Lung (tissue), 17 donors: ENCODE measurements at places on chromosomes 2 and 18.

DNA sequence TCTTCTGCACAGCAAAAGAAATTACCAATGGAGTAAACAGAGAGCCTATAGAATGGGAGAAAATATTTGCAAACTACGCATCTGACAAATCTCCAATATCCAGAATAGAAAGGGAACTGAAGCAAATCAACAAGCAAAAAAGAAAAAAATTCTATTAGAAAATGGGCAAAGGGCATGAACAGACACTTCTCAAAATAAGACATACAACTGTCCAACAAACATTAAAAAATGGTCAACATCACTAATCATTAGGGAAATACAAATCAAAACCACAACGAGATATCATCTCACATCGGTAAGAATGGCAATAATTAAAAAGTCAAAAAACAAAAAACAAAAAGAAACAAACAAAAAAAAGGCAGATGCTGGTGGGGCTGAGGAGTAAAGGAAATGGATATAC lies 356.4 kb downstream of the ADCYAP1 start:
- no peak overlapping the region for H3K27ac ChIP-seq
- no peak for DNase-seq
- no peaks in the 10 kb centered on the region for H3K4me1 ChIP-seq
- H3K36me3 ChIP-seq = no peaks in the 10 kb centered on the region
- H3K27me3 ChIP-seq = no peaks in the 10 kb centered on the region

GRCh38 chr2:222582928-222583327 lies 73.0 kb downstream of the FARSB start:
- no peak overlapping the region for H3K4me3 ChIP-seq
- no peaks in the 10 kb centered on the region for H3K4me1 ChIP-seq
- no peak overlapping the region for H3K27ac ChIP-seq
- no peaks in the 10 kb centered on the region for H3K36me3 ChIP-seq
- DNase-seq = no peak
- no peaks in the 10 kb centered on the region for H3K27me3 ChIP-seq

GRCh38 chr2:77778917-77779316 lies 256.7 kb upstream of the LRRTM4 start:
- H3K4me3 ChIP-seq = no peak overlapping the region
- no peak overlapping the region for H3K27ac ChIP-seq
- no peaks in the 10 kb centered on the region for H3K27me3 ChIP-seq

- H3K27ac ChIP-seq = no peak overlapping the region
- H3K36me3 ChIP-seq = no peaks in the 10 kb centered on the region
These were observed 294.3 kb upstream of the ZNF804A start for GRCh38 chr2:184304006-184304405.

DNA sequence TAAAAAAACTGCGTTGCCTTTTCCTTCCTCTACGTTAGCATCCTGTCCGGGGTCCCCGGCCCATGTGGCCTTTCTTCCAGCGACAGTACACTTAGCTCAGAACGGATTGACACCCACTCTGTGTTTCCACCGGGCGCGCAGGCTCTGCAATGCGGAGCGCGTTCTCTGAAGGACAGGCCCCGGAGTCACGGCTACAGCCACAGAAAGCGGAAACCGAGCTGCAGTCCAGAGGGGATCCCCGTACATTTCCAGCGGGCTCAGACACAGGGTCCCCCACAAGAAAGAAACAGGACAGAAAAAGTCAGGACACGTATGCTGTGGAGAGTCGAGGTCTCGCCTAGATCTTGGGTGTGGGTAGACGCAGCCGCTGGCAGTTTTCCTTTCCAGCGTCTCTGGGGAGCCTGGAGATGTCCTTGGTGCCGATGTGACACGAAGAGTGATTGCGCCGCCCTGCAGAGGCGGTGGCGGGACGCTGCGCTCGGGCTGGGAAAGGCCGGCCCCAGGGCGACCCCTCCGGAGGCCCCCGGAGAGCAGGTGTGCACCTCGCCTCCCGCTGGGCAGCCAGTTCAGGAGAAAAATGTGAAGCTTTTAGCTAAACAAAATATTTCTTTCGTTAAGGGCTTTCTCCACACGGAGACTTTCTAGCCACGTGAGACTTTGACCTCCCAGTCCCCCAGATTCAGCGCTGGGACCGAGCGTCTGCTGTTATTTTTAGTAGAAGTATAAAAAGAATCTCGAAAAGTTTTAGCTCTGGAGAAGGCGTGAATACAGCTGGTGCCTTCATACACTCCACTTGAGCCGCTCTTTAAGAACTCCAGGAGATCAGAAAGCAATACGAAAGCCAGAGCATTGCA lies 1.3 kb upstream of the ACKR3 start:
- peaks cover 6% of the 10 kb centered on the region for H3K4me1 ChIP-seq
- no peaks in the 10 kb centered on the region for H3K27me3 ChIP-seq
- no peaks in the 10 kb centered on the region for H3K36me3 ChIP-seq
- peak overlapping the region; percentile 5 for H3K4me3 ChIP-seq

- no peaks in the 10 kb centered on the region for H3K4me1 ChIP-seq
- H3K27ac ChIP-seq = no peak overlapping the region
- no peaks in the 10 kb centered on the region for H3K36me3 ChIP-seq
- no peak for DNase-seq
- no peak overlapping the region for H3K4me3 ChIP-seq
These were observed 27.6 kb upstream of the FANCL start for GRCh38 chr2:58268685-58269084.

- H3K4me1 ChIP-seq = peaks cover 9% of the 10 kb centered on the region
- no peaks in the 10 kb centered on the region for H3K36me3 ChIP-seq
- DNase-seq = no peak
- H3K27me3 ChIP-seq = no peaks in the 10 kb centered on the region
These were observed 143.2 kb upstream of the SERTAD2 start for GRCh38 chr2:64796926-64797325.

DNA sequence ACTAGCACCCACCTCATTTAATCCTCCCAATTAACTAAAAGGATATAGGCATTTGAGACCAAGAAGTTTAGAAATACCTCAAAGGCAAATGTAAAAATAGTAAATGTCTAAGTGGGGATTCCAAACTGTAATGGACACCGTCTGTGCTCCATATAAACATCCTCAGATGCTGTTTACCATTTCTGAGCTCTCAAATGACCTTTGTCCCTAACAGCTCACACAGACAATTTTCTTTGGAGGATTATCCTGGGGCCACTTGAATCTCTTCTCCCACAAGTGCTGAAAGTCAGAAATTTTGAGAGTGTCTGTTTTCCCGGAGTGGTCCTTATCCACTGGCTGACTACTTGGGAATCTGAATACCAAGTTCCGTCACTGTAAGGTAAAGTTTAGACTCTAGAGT lies 1418.9 kb downstream of the LRP1B start:
- DNase-seq = peak; percentile 4
- no peaks in the 10 kb centered on the region for H3K36me3 ChIP-seq
- no peaks in the 10 kb centered on the region for H3K27me3 ChIP-seq
- no peak overlapping the region for H3K27ac ChIP-seq

- no peaks in the 10 kb centered on the region for H3K36me3 ChIP-seq
- H3K27ac ChIP-seq = no peak overlapping the region
- no peak overlapping the region for H3K4me3 ChIP-seq
These were observed 262.1 kb downstream of the CPS1 start for GRCh38 chr2:210818473-210818872.

- no peak for DNase-seq
- no peak overlapping the region for H3K4me3 ChIP-seq
- H3K27ac ChIP-seq = no peak overlapping the region
These were observed 150.3 kb downstream of the UBE2E3 start for GRCh38 chr2:181130686-181131085.

GRCh38 chr2:74464406-74464805 lies 776 bp downstream of the MOGS start:
- peaks cover 4% of the 10 kb centered on the region for H3K36me3 ChIP-seq
- no peaks in the 10 kb centered on the region for H3K27me3 ChIP-seq
- H3K27ac ChIP-seq = no peak overlapping the region
- H3K4me3 ChIP-seq = peak overlapping the region; percentile 98
- DNase-seq = no peak
- H3K4me1 ChIP-seq = peaks cover 6% of the 10 kb centered on the region

DNA sequence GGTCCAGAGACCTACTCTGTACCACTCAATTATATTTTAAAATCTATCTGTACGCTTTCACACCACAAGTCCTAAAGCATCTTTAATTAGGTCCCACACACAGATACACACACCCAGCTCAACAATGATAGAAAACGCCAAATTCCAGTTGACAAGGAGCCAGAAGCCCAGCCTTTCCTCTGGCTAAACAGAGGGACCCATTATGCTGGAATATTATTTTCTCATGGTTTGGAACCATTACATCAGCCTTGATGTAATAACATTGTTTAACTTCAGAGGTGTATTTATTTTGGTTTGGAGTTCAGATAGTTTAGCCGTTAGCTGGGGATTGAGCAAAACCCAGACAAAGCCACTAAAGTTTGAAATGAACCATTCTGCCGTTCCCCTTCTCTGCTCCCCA lies 14.0 kb upstream of the INHBB start:
- no peaks in the 10 kb centered on the region for H3K36me3 ChIP-seq
- no peak overlapping the region for H3K27ac ChIP-seq
- H3K4me1 ChIP-seq = peaks cover 3% of the 10 kb centered on the region
- H3K4me3 ChIP-seq = no peak overlapping the region
- no peak for DNase-seq
- no peaks in the 10 kb centered on the region for H3K27me3 ChIP-seq

- peak overlapping the region; percentile 61 for H3K27ac ChIP-seq
- no peaks in the 10 kb centered on the region for H3K27me3 ChIP-seq
- no peaks in the 10 kb centered on the region for H3K36me3 ChIP-seq
- no peak for DNase-seq
- no peaks in the 10 kb centered on the region for H3K4me1 ChIP-seq
These were observed 31.8 kb upstream of the SLC8A1 start for GRCh38 chr2:40483549-40484243.

DNA sequence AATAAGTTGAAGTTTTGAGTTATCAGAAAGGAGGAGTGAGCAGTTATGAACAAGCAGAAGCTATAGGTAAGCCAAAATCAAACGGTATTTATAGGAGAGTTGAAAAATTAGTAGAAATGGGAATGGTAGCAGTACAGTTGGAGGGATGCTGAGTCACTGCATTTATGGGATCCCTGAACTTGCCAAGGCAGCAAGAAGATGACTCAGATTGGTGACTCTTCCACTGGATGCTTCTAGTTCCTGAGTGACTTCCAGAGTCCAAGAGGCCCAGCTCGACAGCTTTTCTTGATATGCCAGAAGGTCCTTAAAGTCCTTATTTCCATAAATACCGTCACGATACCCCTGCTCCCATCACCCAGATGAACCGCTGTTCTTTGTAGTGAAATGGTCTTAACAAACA lies 31.1 kb upstream of the ACTR3 start:
- H3K36me3 ChIP-seq = no peaks in the 10 kb centered on the region
- DNase-seq = no peak
- H3K4me3 ChIP-seq = no peak overlapping the region
- H3K27ac ChIP-seq = no peak overlapping the region

GRCh38 chr18:79542876-79543750 lies 136.5 kb upstream of the CTDP1 start:
- no peaks in the 10 kb centered on the region for H3K36me3 ChIP-seq
- no peaks in the 10 kb centered on the region for H3K27me3 ChIP-seq
- no peak overlapping the region for H3K4me3 ChIP-seq
- no peak for DNase-seq
- H3K27ac ChIP-seq = no peak overlapping the region
- H3K4me1 ChIP-seq = no peaks in the 10 kb centered on the region

GRCh38 chr18:56927786-56928185 lies 219.1 kb upstream of the BOD1L2 start:
- no peaks in the 10 kb centered on the region for H3K4me1 ChIP-seq
- DNase-seq = no peak
- no peaks in the 10 kb centered on the region for H3K27me3 ChIP-seq
- no peak overlapping the region for H3K4me3 ChIP-seq
- no peak overlapping the region for H3K27ac ChIP-seq

DNA sequence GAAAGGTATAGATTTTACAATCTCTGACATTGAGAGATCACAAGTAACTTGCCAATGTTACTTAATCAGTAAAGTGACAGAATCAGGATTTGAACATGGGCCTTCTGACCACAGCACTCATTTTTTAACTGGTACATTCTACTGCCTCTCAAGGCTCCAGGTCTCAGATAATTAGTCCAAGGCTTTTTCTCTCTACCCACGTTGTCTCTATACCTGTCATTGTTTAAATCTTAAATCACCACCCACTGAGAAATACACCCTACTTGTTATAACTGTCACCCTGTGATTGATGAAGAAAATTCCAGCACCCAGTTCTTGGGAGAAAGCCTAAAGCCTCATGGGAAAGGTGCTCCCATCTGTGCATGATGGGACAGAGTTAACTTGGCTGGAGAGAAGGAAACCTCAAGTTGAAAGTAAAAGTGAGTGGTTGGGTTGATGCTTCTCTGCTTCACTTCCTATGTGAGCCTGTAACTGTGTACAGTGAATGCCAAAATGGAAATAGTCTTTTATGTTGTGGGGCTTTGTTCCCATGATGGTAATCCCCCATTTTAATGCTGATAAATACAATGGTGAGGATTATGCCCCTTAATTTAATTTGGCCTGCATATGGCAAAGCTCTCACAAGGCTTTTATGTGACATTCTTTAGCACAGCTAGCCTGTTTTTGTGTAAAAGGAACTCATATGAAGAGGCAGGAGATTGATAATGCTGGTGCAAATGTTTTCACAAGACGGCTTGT lies 190.1 kb upstream of the SP5 start:
- H3K36me3 ChIP-seq = no peaks in the 10 kb centered on the region
- H3K27ac ChIP-seq = no peak overlapping the region
- DNase-seq = no peak
- H3K4me1 ChIP-seq = no peaks in the 10 kb centered on the region
- no peak overlapping the region for H3K4me3 ChIP-seq

DNA sequence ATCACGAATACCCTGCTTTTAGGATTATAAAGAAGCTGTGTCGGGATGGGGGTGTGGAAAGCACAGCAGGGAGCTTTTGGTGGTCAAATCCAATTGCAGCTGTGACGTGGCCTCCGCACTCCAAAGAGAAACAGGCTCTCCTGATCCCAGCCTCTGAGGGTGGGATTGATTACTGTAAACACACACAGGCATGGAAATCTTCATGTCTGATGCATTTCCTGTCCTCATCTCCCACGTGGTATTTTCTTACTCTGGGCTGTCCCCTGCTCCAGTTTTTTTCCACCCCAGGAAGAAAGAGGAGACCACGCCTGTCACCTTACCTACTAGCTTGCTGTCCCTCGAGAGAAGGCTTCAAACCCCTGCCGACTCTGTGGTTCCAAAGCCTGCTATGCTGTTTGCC lies 22.7 kb downstream of the RNF152 start:
- H3K27me3 ChIP-seq = no peaks in the 10 kb centered on the region
- no peak overlapping the region for H3K4me3 ChIP-seq
- H3K27ac ChIP-seq = no peak overlapping the region
- DNase-seq = peak; percentile 61

DNA sequence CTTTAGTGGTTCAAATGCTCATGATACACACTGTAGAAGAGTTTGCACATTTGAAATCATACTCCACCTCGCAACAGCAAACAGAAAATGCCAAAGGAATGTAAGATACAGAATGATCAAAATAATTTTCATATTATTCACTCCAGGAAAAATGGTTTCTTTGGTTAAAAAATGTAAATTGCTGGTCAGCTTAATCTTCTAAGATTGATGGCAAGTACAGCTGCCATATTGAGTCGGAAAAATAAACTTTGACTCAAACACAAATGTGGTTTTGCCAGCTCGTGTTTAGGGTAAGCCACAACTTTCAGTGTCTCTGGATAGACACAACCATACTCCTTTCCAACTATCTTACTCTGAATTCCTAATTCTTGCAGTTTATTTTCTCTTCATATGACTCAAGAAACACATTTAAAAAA lies 154.9 kb upstream of the SMIM21 start:
- no peaks in the 10 kb centered on the region for H3K4me1 ChIP-seq
- H3K27me3 ChIP-seq = no peaks in the 10 kb centered on the region
- no peak overlapping the region for H3K4me3 ChIP-seq
- H3K36me3 ChIP-seq = no peaks in the 10 kb centered on the region
- DNase-seq = no peak
